ENCODE measurements at places on chromosomes 12 and 14.
A peak's percentile ranks its signal among the peaks of the same experiment; 100 is the strongest.

DNA sequence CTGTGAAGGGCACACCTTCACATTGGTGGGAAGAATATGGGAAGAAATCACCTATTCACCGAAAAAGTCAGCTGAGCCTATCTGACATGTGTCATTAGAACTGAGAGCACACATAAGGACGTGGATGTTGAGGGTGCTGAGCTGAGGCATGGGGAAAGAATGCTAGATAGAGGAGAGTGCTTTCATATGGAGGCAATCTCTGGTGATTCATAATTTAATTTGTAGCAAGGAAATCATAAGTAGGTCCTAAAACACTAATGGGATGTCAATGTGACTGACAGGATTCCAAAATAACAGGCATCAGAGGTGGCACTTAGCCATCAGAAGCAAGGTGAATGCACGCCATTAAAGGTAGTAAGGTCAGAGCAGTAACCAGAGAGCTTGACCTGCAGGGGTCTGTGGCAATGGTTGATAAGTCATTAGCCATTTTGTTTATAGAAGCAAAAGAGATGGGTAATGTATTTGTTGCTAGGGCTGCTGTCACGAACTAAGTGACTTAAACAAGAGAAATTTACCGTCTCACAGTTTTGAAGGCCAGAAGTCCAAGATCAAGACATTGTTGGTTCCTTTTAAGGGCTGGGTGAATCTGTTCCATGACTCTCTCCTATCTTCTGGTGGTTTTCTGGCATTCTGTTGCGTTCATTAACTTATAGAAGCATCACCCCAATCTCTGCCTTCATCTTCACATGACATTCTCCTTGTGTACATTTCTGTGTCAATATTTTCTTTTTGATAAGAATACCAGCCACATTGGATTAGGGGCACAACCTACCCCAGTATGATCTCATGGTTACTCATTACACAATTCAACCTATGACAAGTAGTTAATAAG lies 69.3 kb downstream of the ANKS1B start:
- DNase-seq: no peak

DNA sequence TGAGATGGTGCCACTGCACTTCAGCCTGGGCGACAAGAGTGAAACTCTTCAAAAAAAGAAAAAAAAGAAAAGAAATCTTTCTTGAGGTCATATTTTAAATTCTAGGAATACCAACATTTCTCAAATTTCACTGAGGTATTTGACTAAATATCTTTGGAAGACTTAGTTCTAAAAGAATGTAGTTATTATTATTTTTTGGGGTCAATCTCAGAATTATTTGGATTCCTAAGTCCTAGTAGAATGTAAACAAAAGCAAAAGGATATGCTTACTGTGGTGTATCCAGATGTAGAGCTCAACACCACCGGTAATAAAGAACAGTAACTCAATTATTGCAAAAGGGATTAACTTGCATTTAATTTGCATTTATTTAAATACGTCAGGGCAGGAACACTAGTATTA lies 25.0 kb downstream of the PRICKLE1 start:
- no peak for DNase-seq

DNA sequence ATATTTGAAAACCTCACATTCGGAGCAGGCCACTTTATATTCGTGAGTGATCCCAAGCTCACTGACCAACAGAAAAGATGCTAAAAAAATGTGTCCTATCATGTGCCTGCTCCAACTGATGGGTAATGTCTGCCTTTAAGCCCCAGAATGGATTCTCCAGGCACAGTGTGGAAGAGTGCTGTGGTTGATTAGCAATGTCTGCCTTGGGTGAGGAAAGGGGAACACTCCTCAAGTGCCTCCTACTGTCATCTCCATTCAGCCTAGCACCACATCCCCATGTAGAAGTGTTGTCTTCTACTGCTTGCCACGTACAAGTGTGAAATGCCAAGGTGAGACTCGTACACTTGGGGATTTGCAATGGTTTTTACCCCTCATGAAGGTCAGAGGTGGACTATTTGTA lies 199.3 kb downstream of the SLC41A2 start:
- no peak for DNase-seq

- DNase-seq: no peak
These were observed 14.9 kb downstream of the SCARB1 start for GRCh38 chr12:124848621-124849380.

GRCh38 chr14:31209605-31210004 lies 2.0 kb upstream of the HECTD1 start:
- no peak for DNase-seq

GRCh38 chr12:56908136-56908535 lies 26.1 kb downstream of the SDR9C7 start:
- no peak for DNase-seq

GRCh38 chr12:104042580-104042979 lies 7.4 kb downstream of the GLT8D2 start:
- no peak for DNase-seq

DNA sequence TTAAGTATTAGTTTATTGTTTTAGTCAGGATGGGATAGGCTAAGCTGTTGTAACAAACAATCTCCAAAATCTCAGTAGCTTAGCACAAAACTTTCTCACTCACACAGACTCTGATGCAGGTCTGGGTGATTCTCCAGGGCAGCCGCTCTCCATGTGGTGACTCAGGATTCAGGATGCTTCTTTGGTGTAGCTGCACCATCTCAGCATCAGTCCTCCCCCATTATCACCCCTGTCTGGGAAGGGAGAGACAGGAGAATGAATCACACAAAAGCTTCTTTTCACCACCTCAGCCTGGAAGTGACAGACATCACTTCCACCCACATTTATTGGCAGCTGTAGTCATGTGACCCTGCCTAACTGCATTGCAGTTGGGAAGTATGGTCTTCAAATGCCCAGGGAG lies 142.3 kb downstream of the DICER1 start:
- no peak for DNase-seq

DNA sequence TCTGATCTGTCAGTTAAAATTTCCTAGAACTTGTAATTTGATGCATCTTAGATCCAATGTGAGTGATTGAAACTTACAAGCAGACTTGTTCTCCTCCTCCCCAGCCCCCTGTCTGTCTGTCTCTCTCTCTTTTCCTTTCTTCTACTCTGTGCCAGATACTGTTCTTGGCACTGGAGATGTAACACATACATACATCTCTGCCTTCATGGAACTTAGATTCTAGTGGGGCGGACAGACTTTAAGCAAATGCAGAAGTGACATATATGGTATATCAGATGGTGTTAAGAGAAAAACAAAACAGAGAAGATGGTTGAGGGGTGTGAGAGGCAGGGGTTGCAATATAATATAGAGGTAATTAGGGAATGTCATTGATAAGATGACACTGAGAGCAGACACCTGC lies 6.6 kb downstream of the CHST11 start:
- DNase-seq: no peak

- DNase-seq: no peak
These were observed 102.8 kb upstream of the TMCC3 start for GRCh38 chr12:94753036-94753679.

DNA sequence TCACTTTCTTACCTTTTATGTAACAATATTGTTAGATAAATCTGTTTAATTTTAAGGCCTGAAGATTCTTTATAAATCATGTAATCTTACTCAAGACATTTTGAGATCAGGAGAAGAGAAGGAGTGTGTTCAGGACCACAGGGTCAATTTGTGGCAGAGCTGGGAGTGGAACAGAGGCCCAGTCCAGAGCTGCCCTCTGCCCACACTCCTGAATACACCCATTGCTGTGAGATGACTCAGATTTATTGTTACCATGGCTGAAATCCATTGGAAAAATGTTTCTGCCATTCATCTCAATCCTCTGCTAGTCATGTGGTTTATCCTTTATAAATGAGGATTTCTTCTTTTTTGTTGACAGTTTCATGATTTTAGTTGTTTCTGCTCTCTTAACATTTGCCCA lies 100.5 kb upstream of the STXBP6 start:
- DNase-seq: peak; percentile 17

DNA sequence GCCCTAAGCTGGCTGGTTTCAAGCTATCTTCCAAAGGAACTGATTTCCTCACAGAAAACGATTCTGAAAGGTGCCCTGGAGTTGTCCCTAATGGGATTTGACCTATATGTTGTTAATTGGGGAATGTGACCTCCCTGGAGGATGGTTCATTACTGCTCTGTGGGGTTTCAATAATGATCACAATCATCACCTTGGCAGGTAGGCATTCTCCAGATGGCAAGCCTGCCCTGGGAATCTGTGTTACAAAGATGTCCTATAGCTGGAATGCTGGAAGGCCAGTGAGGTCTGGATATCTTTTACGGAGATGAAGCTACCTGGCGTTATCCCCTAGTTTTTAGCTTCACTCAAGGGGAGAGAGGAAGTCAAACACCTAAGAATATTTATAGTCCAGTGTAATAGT lies 167.6 kb downstream of the TTC8 start:
- no peak for DNase-seq

GRCh38 chr12:130712346-130713065 lies 3.6 kb downstream of the RIMBP2 start:
- DNase-seq: no peak

GRCh38 chr14:51581017-51581881 lies 70.5 kb upstream of the FRMD6 start:
- no peak for DNase-seq

DNA sequence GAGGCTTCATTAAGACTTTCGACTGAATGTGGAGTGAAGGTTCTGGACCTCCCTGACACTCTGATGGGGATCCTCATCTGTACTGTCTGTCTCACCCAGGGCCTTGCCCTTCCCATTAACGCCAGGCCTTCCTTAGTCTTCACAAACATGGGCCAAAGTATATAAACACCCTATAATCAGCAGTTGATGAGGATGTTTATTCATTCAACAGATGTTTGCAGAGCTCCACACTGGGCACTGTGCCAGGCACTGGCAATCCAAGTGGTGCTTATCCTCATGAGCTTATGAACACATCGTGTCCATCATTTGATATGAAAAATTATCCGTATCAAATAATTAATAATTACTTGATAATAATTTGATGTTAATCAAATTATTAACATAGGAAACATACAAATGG lies 454.4 kb downstream of the FUT8 start:
- DNase-seq: no peak

DNA sequence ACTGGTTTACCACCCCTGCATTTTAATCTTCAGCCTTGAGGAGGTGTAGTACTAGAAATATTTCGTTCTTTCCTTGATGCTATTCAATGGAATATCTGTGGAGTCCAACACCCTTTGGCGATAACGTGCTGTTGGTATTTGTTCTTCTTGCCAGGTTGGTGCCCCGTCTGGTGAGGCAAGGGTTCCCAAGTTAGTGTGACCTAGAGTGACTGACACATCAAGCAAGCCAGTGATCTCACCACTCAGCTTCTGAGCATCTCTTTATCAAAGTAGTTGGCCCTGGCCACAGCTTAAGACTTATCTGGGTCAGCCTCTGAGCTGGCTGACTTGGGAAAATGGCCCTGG lies 60.2 kb downstream of the PLXNC1 start:
- DNase-seq: no peak

- no peak for DNase-seq
These were observed 87.3 kb upstream of the RMST start for GRCh38 chr12:97375310-97375709.

GRCh38 chr14:63204407-63205043 lies at the start of gene RHOJ:
RHOJ (plus strand) TSS chr14:63204443; CDS start chr14:63204870, 427 bp downstream.
- DNase-seq: peak; percentile 73

DNA sequence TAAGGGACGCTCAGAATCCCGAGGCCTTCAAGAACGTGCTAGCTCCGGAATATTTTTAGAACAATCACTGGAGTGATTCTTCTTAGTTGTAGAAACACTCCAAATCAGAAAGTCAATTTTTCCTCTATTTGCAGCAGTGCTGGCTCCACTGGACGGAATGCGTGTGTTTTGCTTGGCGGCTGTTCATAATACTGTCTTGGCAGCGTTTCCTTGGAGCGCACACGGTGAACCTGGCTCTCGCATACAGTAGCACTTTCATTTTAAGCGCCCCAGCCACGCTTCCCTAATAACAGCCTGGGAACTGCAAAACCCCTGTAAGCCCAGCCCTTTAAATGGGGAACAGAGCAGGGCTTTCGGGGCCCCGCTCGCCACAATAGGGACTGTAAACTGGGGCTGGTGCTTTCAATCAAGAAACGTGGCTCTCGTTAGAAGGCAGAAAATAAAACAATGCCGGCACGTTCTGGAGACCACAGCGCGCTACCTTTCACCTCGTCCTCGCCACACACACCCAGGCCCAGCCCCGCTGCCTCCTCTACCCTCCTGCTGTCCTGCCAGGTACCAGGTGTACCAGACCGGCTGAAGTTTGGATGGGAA lies 79.9 kb downstream of the BCL11B start:
- DNase-seq: peak; percentile 90

DNA sequence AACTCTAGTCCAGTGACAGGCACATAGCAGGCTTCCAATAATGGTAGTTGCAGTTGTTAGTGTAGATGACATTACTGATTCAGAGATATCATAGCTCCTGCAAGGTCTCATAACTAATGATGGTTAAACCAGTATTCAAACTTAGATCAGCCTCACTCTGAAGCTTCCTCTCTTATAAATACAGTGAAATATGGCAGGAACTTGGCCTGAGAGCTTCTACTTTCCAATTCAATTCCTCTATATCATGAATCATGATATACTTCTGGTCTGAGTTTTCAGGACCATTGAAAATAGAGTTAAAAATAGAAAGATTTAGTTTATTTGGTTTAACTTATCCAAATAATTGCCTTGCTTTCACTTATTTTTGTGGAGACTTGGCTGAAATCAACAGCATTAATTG lies 167.5 kb upstream of the NOVA1 start:
- no peak for DNase-seq

GRCh38 chr14:105473033-105473676 lies 1.5 kb upstream of the CRIP2 start:
- DNase-seq: peak; percentile 74

DNA sequence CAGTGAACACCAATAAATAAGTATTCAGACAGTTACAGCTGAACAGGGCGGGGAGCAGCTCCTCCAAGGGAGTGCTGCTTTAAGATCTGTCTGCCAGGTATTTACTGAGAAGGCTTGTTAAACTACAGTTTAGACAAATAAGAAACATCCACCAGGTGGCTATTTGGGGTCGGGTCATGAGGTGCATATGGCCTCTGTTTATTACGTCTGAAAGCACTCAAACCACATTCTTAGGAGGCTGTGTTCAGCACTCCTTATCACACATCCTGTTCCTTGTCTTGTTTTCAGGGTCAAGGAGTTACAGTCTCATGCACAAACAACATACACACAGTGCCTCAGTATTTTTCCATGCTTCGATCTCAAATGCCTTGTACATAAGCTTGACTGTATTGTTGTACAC lies 78.8 kb downstream of the KCNMB4 start:
- DNase-seq: no peak

DNA sequence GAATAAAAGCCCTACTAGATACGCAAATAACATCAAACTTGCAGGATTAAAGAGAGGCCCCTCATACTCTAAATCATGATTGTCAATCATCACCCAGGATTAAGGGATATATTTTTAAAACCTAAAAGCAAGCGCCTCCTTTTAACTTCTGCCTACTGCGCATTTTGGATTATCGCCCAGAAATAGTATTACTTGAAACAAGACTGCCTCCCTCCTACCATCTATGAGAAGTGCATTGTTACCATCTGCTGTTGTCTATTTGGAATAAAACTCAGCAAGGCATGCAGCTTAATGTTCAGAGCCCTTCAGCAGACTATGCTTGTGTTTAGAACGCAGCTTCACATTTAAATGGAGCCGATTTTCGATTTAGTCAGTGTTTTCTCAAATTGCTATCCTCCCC lies 79.6 kb downstream of the EXOC5 start:
- no peak for DNase-seq

- DNase-seq: no peak
These were observed 62.1 kb downstream of the ZNF664 start for GRCh38 chr12:124035163-124035562.

- peak; percentile 69 for DNase-seq
These were observed 81.4 kb downstream of the BBS10 start for GRCh38 chr12:76266797-76267196.

Data from femur (tissue), 1 donor.